ENCODE measurements at places on chromosomes 4 and X.

- DNase-seq = no peak
Observed at GRCh38 chr4:6435010-6435409, 37.4 kb downstream of the PPP2R2C start.

DNA sequence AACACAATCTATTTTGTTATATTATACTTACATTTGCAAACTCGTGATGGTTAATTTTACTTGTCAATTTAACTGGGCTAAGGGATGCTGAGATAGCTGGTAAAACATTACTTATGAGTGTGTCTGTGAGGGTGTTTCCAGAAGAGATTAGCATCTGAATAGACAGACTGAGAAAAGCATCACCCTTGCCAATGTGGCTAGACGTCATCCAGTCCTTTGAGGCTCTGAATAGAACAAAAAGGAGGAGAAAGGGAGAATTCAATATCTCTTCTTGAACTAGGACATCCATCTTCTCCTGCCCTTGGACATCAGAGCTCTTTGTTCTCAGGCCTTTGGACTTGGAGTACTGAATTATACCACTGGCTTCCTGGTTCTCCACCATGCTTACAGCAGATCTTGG is 154.6 kb downstream of the EPHA5 start:
- no peak for DNase-seq

DNA sequence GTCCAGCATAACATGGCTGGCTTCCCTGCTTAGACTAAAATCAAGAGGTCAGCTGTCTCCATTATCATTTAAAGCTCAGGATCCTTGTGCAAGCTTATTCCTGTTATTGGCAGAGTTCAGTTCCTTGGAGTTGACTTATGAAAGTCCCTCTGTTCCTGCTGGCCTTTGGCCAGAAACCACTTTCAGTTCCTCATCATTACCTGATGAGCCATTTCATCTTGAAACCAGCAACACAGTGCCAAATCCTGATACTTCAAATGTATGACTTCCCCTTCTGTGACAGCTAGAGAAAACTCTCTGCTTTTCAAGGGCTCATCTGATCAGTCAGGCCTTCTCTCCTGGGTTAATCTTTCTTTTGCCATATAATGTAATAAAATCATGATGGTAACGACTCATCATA is 110.6 kb upstream of the FSTL5 start:
- DNase-seq = no peak

GRCh38 chr4:26239801-26240200 is 81.0 kb upstream of the RBPJ start:
- DNase-seq = no peak

DNA sequence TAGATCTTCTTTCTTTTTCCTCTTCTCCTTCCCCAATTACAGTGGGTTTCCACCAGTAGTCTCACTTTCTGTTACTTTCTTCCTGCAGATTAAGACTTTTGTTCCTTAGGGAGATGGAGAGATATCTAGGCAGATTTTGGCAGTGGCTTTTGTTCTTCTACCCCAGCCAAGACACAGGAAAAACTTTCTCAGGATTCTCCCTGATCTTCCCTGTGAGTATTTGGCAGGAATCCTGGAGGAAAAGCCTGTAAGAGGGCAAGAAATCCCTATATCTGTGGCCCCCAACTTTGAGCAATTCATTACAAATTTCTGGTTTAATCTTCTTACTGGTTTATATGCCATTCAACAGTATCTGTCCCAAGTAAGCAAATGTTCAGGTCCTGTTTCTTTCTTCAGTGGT is 21.9 kb downstream of the SLC9A7 start:
- DNase-seq = no peak

- no peak for DNase-seq
Observed at GRCh38 chrX:110511238-110511637, 152.6 kb downstream of the RTL9 start.

DNA sequence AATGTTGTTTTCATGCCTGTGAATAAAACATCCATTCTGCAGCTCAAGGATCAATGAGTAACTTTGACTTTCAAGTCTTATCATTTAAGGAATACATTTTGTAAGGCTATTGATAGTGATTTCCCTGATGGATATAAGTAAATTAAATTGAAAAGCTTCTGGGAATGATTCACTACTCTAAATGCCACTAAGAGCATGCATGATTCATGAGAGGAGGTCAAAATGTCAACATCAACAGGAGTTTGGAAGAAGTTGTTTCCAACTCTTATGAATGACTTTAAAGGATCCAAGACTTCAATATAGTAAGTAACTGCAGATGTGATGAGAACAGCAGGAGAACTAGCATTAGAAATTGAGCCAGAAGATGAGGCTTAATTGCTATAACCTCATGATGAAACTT is 1487.3 kb downstream of the PCDH7 start:
- no peak for DNase-seq

DNA sequence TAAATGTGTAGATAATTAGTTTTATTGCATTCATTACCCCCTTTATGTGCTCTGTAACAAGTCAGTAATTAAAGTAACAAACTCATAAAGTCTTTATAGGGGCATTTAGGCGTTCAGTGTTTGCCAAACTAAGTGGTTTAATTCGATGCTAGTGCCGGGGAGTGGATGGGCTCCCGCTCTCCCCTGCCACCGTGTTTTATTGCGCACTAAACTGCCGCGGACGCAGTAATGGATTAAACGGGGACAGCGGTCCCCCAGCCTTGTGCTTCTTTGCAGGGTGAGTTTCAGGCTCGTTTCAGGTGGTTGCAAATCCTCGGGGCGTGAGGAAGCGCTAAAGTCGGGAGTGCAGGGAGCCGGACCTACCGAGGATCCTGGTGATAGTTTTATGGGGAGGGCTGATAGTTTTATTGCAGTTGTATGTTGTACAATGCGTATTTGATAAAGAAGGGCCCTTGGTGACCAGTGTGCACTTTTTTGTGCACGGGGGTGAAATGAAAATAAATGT is 1.6 kb upstream of the PHOX2B start:
- no peak for DNase-seq

DNA sequence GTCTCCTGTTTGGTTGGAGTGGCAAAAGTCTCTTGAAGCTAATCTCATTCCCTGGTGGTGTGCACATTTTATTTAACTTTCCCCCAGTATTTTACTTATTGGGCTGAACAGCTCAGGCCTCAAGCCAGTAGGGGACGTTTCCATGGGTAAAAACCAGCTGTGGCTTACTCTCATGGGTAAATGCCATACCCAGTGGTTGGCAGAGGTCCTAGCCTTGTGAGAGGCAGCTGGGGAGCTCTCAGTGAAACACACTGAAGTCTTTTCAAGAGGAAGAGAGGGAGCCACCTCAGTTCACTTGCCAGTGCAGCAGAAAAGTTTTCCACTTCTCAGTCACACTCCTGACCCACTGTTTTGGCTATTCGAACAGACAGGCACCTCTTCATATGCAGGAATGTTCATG is 1964.2 kb downstream of the ARAP2 start:
- no peak for DNase-seq

DNA sequence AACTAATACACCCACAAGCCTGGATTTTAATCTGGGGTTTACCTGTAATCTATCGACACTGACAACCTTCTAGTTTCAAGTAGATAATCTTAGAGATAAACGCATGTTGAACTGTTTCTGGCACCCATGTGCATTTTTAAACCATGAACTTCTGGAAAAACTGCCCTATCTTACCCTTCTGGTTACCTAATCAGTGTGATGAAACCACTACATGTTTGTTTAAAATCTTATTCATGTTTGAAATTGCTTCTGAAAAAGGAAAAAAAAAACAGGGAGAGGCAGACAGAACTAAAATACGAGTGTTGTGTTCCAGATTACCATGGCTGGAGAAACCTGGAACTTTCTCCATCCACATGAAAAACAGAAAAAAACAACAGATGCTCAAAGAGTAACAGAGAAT is 139.3 kb downstream of the MID1IP1 start:
- DNase-seq = no peak

- no peak for DNase-seq
Observed at GRCh38 chr4:151218343-151218742, 58.6 kb upstream of the PRSS48 start.

All from hypothalamus (tissue), 51 donors.